NCI-H187 treated with DMSO at 0.1 percent for 48 hours (cell line): ENCODE measurements at places on chromosomes 4 and X.

DNA sequence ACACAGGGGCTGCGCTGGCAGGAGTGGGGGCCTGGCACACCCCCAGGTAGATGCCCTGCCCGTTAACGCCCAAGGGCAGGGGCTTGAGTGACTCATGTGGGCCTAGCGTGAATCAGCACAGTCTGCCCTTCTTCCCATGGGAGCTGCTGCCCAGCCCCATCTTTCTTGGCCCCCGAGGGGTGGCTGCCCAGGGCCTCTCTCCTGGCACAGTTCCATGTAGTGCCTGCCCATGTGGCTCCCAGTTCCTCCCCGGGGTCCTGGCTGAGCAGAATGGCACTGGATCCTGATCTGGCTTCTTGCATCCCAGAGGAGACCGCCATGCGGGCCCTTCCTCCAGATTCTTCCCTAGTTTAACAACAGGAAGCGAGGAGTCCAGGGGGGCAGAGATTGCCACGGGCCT lies 2.1 kb upstream of the AVPR2 start:
- DNase-seq: no peak

- DNase-seq: no peak
Observed at GRCh38 chr4:87985097-87985886, 9.8 kb downstream of the SPP1 start.

GRCh38 chr4:106496061-106496460 lies 127.5 kb upstream of the GIMD1 start:
- DNase-seq: no peak

GRCh38 chr4:175758050-175759024 lies 53.7 kb downstream of the GPM6A start:
- DNase-seq: no peak

DNA sequence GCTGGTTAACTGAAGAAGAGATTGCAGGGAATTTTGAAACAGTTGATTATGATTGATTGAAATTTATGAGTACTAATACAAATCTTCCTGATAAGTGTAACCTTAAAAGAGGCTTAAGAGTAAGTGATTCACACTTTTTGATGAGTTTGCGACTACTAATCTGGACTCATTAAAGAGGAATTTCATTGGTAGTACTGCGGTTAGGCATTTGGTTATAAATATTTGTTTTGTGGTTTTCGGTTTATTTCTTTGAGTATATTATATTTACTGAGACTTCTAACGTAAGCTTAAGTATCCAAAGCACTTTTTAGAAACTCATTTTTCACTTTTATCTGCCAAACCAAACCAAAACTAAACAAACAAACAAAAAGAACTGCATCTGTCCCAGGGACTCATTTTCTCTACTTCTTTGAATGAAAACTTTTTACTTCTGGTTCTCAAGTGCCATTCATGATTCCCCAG lies 20.7 kb downstream of the SLIT2 start:
- DNase-seq: no peak

GRCh38 chr4:27638163-27638915 lies 777.7 kb downstream of the STIM2 start:
- no peak for DNase-seq

DNA sequence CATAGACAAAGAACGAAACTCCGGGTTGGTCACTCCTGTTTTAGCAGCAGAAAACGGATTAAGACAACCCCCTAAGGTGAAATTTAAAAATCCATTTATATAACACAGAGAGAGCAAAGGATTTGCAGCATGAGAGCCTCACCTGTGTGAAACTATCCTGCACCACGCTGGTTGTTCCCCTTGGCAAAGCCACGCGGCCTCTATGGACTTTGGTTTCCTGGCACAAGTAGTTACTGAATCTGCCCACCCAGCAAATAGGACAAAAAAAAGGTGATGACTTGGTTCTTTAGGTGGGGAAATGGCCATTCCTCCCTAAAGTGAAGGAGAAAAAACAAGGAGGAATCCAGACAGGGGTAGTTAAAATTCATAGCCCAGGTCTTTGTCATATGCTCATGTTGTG lies 133.1 kb downstream of the PLS3 start:
- no peak for DNase-seq

DNA sequence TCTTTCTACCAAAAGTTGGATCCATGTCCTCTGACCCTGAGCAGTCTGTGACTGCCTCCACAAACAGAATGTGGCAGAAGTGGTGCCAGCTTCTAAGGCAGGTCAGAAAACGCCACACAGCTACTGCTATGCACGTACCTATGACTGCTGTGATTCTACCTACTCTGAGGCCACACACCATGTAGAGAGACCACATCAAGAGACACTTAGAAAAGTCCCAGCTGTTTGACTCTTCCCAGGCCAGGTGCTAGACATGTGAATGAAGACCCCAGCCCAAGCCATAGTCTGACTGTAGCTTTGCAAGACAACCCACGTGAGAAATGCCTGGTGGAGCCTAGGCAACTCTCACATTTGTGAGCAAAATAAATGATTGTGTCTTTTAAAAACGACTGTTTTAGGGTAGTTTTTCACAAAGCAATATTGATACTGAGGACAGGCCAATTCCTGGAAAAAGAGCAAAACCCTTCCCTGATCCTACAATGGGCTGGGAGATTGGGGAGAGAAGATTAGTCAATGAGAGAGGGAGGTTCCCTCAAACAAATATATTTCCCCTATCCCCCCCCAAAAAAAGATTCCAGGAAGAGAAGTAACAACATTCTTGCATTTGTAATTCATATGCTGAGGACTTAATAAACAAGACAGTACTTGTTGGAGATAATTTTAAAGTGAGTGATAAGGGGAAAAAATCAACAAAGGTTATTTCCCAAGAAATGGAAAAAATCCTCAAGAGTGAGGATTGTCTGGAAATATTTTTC lies 33.3 kb downstream of the FRYL start:
- DNase-seq: no peak

GRCh38 chrX:31445542-31445941 lies 373.7 kb upstream of the FTHL17 start:
- DNase-seq: no peak

DNA sequence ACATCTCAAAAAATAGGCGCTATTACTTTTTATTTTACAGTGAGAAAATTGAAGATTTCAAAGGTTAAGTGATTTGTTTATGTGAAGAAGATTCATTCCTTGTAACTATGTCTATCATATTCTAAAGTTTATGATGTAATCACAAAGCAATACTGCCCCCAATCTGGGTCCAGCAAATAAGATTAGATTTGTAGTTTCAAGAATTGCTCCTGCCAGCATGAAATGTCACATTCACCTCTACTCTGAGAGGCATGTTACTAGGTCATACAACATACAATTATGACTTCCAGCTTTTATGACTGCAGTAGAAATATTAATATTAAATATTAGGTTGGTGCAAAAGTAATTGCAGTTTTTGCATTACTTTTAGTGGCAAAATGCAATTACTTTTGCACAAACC lies 976.2 kb downstream of the FSTL5 start:
- DNase-seq: no peak

DNA sequence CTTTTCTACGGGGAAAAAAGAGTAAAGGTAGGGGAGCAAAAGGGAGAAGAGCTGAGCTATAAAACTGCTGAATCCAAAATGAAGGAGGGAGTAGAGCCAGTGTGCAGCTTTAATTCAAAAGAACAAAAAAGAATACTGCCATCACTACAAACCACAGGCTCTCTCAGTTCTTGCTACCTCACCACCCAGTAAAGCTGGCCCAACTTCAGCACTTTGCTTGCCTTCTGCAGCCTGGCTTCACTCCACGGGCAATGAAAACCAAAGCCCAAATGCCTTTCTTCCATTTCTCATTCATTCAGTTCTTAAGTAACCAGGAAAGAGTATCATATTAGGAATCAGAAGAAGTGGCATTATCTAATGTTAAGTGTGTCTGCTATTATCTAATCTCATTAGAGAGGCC lies 376.8 kb downstream of the BCOR start:
- no peak for DNase-seq

GRCh38 chr4:159777689-159778088 lies 674.8 kb downstream of the RAPGEF2 start:
- DNase-seq: no peak
